ENCODE measurements at places on chromosomes 1 and 21.

- DNase-seq: no peak
Observed at GRCh38 chr1:50611675-50612074, 188.4 kb upstream of the DMRTA2 start.

- no peak for DNase-seq
Observed at GRCh38 chr1:61233121-61233660, 150.8 kb downstream of the NFIA start.

DNA sequence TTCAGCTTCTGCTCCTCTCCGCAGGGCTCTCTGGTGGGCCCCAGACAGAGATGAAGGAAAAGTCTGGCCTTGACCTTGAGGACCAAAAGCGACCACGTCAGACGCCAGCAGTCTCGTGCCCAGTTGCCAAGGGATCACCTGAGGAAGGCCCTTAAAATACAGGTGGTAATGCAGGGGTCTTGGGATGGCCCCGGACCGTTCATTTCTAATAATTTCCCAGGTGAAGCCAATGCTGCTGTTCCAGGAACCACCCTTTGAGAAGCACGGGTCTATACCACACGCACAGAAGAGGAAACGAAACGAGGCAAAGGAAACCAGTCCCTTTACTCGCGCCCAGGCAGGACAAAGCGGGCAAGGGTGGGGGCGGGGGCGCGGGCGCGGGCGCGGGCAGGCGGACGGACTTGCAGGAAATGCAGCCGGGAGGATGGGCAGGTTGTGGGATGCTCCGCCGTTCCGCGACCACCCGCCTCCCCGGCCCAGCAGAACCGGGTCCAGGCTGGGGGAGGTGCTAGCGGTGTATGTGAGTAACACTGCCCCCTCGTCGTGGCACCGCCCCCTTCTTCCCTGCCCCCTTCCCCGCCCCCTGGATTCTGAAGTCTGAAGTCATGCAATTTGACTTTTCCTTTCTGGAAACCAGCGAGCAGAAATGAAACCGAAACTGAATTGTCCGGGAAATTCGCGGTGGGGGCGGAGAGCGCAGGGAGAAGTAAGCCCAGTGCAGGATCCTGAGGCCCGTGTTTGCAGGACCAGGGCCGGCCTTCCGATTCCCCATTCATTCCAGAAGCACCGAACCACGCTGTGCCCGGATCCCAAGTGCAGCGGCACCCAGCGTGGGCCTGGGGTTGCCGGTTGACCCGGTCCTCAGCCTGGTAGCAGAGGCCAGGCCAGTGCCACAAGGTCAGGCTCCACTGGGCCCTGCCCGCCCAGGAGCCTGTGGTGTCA lies 5.8 kb upstream of the MX1 start:
- peak; percentile 95 for DNase-seq

DNA sequence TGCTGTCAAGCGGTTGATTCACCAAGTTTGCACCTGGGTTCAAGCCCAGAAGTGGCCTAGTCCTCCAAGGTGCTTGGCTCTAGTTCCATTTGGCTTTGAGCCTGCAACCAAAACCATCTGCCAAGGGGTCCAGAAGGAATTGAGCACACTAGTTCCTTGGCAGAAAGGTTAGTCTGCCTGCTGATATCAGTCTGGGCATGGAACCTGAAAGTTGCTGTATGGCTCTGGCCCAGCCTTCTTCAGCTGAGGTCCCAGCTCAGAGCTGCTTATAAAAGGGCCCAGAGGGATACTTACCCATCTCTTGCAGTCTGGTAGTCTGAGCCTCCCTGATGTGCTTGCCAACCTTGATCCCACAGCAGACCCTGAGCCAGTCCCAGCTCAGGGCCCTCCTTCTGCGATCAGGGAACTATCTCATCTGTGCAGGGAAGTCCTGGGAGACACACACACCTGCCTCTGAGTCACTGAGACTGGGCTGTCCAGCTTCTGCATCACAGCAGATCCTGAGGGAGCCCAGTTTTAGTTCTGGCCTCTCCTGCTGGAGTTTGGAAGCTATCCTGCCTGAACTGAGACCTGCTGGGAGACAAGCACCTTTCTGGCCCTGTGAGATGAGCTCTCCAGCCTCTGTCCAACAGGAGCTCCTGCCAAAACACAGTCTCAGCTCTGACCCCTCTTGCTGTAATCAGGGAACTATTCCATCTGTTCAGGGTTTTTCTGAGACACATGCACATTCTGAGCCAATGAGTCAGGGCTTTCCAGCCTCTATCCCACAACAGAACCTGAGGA lies 75.8 kb downstream of the CTH start:
- peak; percentile 53 for DNase-seq

GRCh38 chr1:225581186-225581585 lies 71.7 kb downstream of the ENAH start:
- no peak for DNase-seq

GRCh38 chr1:12448746-12449177 lies 169.2 kb downstream of the DHRS3 start:
- no peak for DNase-seq

- no peak for DNase-seq
Observed at GRCh38 chr1:43007377-43008114, 48.9 kb upstream of the SLC2A1 start.

- DNase-seq: no peak
Observed at GRCh38 chr1:52158218-52158617, 16.3 kb downstream of the ZFYVE9 start.

Measured in Daoy (cell line).